B cell (primary cell): ENCODE measurements at places on chromosomes 12 and 14. TPM values are rescaled to one million over a fixed set of nuclear protein-coding genes. Genes with fewer than 3 reads are reported as not detected.

RFX4 gene
- polyA plus RNA-seq = not detected in 2 replicates

OR4E2 gene
- not detected in 2 replicates for polyA plus RNA-seq

ACVRL1 gene
- polyA plus RNA-seq = not detected in 2 replicates

CFAP251 gene
- 0.22 and 0.97 TPM in 2 replicates for polyA plus RNA-seq

AMN gene
- polyA plus RNA-seq = 9.2 and 15.0 TPM in 2 replicates

ABCD2 gene
- polyA plus RNA-seq = 0.29 and 0.43 TPM in 2 replicates

FGD4 gene
- 2.0 and 2.1 TPM in 2 replicates for polyA plus RNA-seq

OR6C2 gene
- polyA plus RNA-seq = not detected in 2 replicates

STON2 gene
- 0.03 and 0.04 TPM in 2 replicates for polyA plus RNA-seq

PTPRB gene
- polyA plus RNA-seq = 0.01 TPM in 1 of 2 replicates, not detected in the other

OLR1 gene
- polyA plus RNA-seq = 0.07 TPM in 1 of 2 replicates, not detected in the other

ANKS1B gene
- not detected in 2 replicates for polyA plus RNA-seq

GRCh38 chr14:101020834-101021370 lies 117.4 kb upstream of the RTL1 start:
- DNase-seq = no peak

GRCh38 chr12:25701290-25701689 lies 148.2 kb upstream of the LMNTD1 start:
- DNase-seq = no peak

DNA sequence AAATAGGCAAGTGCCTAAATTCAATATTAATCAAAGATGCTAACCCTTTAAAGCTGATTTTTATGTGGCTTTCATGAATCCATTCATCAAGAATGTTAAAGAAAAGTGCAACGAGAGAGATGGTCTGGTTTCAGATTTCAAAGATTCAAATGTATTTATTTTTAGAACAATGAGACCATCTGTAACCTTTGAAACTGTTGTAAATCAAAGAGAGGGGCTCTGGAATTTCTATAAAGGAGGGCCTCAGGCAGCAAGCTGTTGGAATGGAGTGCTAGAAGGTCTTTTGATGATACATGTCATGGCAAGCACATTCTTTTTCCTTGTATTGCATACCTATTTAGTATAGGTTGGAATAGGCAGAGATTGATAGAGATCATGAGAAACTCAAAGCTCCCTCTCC lies 433.0 kb downstream of the LRIG3 start:
- DNase-seq = no peak

DNA sequence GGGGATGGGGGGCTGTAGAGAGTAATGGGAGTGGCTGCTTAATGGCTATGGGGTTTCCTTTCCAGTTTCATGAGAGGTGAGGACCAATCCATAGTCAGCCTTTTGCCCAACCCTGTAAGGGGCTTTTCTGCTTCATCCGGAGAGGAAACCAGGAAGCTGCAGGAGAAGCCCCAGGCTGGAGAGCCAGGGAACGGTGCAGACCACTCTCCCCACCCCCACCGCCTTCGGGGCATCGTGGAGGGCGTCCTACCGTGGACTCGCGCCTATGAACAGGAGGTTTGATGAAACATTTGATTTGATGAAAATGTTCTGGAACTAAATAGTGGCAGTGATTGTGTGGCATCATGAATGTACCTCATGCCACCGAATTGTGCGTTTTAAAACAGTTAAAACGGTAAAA lies 204.3 kb upstream of the DIO3 start:
- DNase-seq = no peak

- peak; percentile 51 for DNase-seq
These were observed at the start of gene TNFAIP2 for GRCh38 chr14:103122947-103123633. Gene TNFAIP2, plus strand, starts transcription at chr14:103123461. Its CDS starts 2,997 bp downstream, at chr14:103126458.

GRCh38 chr14:38001501-38001900 lies 206.2 kb upstream of the SSTR1 start:
- DNase-seq = no peak

DNA sequence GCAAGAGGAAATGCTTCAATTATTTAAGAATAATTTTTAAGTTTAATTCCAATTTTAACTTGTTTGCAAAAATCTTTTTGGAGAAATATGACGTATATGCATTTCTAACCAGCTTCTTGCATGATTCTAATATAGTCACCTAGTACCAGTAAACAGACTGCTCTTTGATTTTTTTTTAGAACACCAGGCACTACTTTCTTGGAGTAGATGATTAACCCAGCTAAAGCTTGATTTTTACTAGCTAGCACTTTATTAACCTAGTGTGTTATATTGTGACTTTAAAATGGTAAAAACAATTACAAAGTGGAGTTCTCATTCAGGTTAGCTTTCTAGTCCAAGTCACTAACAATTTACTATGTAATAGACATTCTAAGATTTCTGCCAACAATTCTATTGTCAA lies 32.6 kb upstream of the FGD4 start:
- no peak for DNase-seq

- DNase-seq = no peak
These were observed 1062.2 kb upstream of the FBXO33 start for GRCh38 chr14:40494483-40494882.

- DNase-seq = no peak
These were observed 34.4 kb upstream of the NDUFA12 start for GRCh38 chr12:95037906-95038305.

DNA sequence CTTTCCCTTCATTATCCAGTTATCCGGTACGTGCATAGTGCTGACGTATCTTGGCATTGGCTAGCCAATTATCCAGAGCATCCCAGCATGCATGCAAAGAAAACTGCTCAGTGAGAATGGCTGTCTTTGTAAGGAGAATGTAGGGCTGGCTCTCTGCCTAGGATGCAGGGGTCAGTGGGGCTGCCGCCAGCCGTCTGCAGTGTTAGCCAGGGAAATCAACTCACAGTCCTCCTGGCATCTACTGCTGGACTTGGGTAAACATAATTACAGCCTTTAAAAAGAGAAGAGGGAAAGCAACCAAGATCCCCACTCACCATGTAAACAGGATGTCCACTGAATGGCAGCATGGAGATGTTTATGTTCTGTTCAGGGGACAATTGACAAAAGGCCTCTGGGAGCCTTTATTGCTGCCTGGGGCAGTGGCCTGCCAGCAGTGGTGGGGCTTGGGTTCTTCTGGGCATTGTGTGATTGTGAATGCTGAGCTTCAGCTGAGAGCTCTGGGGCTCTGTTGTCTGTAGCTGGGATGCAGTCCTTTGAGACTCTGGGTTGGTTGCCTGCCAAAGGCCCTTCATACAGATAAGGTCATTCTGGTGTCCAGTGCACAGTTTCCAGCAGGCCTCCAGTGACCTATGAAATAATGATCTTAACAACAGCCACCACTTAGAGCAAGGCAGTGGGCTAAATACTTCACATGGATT lies 121.8 kb downstream of the TBC1D30 start:
- no peak for DNase-seq

DNA sequence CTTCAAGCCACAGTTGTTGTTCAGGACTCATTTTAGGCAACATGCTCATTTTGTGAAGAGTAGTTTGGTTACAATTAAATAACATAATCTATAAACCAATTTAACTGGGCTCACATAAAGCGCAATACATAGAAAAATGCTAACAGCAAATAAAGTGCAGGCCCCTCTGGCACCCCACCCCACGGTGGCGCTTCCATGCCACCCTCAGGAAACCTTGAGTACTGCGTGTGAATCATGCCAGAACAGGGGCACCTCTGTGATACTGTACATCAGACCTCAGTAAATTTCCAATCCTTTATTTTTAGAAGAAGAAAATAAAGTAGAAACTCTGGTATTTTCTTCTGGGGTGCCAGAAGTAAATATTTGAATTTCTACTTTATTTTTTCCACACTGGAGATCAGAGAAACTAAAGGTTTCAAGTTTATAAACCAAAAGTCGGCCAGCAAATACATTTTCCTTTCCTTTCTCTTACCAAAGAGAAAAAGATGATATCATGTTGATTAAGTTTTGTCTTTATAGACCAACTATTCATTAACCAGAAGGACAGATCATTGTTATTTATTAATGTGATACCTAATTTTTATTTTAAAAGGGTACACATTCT lies 316.8 kb downstream of the PAWR start:
- DNase-seq = peak; percentile 12

- peak; percentile 68 for DNase-seq
These were observed 111.0 kb downstream of the MNAT1 start for GRCh38 chr14:60845523-60845922.

- DNase-seq = no peak
These were observed 194.5 kb downstream of the PHETA1 start for GRCh38 chr12:111174251-111174960.

DNA sequence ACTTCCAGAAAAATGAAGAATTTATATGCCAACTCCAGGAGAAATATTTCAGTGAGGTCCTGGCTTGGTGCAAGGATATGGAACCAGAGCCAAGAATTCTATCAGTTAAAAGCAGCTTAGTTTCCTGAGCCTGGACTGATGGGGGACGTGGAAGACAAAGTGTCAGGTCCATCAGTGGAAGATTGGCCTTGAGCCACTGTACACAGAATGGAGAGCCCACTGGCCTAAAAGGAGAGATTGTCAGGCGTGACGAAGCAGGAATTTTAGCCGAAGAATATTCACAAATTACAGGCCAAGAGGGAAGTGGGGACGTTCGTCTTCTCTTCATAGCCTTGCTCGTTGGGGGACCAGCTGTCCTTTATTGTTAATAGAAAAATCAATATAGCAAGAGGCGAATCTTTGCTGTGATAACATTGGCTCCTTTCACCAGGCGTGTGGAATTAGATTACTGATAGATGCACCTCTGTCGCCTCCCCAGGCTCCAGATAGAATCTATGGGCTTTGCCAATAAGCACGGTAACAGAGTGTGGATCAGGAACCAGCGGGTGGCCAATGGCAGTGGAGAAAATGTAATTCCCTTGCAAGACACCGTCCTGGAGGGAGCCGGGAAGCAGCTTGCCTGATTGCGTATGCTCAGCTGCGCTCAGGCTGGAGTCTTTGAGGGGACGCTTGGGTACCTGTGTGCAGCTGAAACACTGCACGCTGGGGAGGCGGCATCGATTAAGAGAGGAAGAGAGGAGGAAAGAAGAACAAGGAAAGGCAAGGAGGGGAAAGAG lies 56.4 kb downstream of the TMEM132C start:
- no peak for DNase-seq

DNA sequence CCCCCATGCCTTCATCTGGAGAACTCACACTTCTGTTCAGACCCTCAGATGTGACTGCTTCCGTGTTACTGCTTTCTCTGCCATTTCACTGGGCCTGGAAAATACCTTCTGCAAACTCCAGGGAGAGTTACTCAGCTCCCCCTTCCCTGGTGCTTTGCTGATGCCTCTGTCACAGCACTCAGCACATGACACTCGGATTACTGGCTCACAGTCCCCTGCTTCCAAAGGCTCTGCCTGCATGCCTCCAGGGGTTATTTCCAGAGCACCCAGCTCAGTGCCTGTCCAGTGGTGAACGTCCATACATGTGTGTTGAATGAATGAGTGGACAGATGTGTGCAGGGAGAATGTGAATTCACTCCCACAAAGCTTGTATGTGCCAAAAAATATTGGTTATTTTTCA lies 237.2 kb upstream of the FKBP4 start:
- DNase-seq = no peak

DNA sequence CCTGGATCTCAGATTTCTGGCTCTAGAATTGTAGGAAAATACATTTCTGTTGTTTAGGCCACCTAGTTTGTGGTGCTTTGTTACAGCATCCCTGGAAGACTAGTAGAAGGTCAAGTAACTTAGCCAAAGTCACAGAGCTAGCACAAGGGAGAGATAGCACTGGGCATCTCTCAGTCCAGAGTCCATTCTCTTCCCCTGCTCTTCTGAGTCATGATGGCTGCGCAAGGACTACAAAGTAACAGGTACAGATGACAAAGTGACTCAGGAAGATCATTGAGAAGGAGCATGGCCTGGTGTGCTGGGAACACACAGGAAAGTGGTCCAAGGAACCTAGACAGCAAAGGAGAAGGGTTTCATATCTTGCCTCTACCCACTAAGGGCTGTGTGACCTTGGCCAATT lies 19.3 kb downstream of the SLC17A8 start:
- DNase-seq = no peak

- DNase-seq = no peak
These were observed 40.7 kb upstream of the TMEM263 start for GRCh38 chr12:106914796-106915634.

GRCh38 chr12:14968478-14968877 lies 4.4 kb upstream of the PDE6H start:
- no peak for DNase-seq

DNA sequence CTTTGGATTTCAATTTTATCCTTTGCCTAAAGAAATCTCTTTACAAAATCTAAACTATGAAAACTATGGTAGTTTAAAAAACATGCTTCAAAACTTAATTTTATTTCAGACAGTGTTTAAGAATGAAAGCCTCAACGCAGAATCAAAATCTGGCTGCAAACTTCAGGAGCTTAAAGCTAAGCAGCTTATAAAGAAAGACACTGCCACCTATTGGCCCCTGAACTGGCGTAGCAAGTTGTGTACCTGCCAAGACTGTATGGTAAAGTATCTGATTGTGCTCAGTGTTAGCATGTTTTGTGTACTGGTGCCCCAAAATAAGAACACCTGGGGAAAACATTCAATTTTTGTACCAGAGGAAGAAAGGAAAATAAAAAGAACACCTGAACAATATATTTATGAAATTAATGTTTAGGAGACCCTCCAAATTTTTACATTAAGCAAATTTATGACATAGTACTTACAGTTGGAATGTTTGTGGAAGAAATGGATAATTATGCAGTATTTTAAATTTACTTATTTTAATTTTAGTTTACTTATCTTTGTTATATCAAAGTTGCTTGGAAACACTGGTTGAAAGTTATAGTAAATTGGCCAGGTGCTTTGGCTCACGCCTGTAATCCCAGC lies 12.2 kb downstream of the UBR7 start:
- peak; percentile 68 for DNase-seq

GRCh38 chr14:95299271-95299670 lies 20.4 kb downstream of the CLMN start:
- DNase-seq = no peak

DNA sequence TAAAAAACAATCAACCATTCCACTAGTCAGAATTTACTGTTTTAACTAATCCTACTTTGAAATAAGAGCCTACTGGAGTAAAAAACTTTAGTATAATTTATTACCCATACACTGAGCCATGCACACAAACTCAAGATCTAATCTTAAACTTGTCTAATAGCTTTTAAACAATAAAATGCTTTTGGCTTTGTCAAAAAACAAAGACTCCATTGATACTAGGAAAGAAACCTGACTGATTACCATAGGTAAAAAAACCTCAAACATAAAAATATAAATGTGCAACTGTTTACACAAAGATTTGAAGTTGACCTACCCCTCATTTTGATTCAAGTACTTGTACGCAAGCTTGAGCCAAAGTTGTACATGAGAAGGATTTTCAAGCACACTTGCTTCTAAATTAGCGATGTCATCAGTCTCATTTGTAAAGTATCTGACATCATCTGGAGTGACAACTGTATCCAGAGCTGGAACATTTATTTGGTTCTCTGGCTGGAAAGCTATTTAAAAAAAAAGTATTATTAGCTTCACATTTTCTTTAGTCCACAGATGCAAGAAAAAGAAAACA lies 36.1 kb downstream of the ZFC3H1 start:
- DNase-seq = no peak

DNA sequence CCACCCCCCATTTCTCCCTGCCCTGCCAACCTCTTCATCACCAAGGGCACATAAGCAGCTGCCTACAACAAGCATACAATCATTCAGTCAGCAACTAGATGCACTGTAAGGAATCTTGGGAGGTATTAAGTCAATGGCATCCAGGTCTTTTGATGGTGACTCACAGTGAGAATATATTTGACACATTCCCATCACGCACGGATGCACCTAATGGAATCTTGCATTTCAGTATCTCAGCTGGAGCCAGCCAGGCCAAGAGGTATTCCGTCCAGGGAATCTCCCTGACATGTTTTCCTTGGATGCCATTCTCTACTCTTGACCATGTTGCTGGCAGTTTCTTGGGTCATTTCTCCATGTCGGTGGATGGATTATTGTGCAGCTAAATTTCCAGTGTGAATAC lies 73.9 kb upstream of the CAPRIN2 start:
- no peak for DNase-seq

- no peak for DNase-seq
These were observed 436.1 kb downstream of the DAD1 start for GRCh38 chr14:22152903-22153302.
